ENCODE measurements at places on chromosomes 4 and X. TPM values are rescaled to one million over a fixed set of nuclear protein-coding genes. Genes with fewer than 3 reads are reported as not detected.
A peak's percentile ranks its signal among the peaks of the same experiment; 100 is the strongest.

The GRPR gene
- not detected for total RNA-seq

- no peak overlapping the region for H3K27ac ChIP-seq
- no peaks in the 10 kb centered on the region for H3K27me3 ChIP-seq
- no peaks in the 10 kb centered on the region for H3K36me3 ChIP-seq
- no peak for DNase-seq
- H3K4me1 ChIP-seq, result peaks cover 3% of the 10 kb centered on the region
These were observed 83.4 kb downstream of the TMEM164 start for GRCh38 chrX:110086162-110086915.

GRCh38 chrX:40083120-40083978 lies 14.4 kb downstream of the BCOR start:
- peak overlapping the region; percentile 52 for H3K27ac ChIP-seq
- H3K4me3 ChIP-seq, result peak overlapping the region; percentile 37
- no peaks in the 10 kb centered on the region for H3K27me3 ChIP-seq
- H3K4me1 ChIP-seq, result peaks cover 10% of the 10 kb centered on the region
- H3K36me3 ChIP-seq, result no peaks in the 10 kb centered on the region

- no peaks in the 10 kb centered on the region for H3K27me3 ChIP-seq
- no peak overlapping the region for H3K27ac ChIP-seq
- H3K4me1 ChIP-seq, result no peaks in the 10 kb centered on the region
- no peaks in the 10 kb centered on the region for H3K36me3 ChIP-seq
These were observed 51.1 kb downstream of the RPS6KA3 start for GRCh38 chrX:20215565-20215964.

The SRD5A3 gene
- total RNA-seq, result 4.0 TPM

Data from ovary (tissue), 10 donors.